ENCODE measurements at places on chromosomes 1 and 21. TPM values are rescaled to one million over a fixed set of nuclear protein-coding genes. Genes with fewer than 3 reads are reported as not detected.

The SHCBP1L gene
- not detected for polyA plus RNA-seq

The TMEM269 gene
- polyA plus RNA-seq = 0.05 TPM

The TSPEAR gene
- 0.03 TPM for polyA plus RNA-seq

The AADACL4 gene
- not detected for polyA plus RNA-seq

The AJAP1 gene
- polyA plus RNA-seq = 0.98 TPM

The TPR gene
- polyA plus RNA-seq = 34.4 TPM

The CELA2A gene
- polyA plus RNA-seq = not detected
